ENCODE measurements at places on chromosomes 11 and 22.

DNA sequence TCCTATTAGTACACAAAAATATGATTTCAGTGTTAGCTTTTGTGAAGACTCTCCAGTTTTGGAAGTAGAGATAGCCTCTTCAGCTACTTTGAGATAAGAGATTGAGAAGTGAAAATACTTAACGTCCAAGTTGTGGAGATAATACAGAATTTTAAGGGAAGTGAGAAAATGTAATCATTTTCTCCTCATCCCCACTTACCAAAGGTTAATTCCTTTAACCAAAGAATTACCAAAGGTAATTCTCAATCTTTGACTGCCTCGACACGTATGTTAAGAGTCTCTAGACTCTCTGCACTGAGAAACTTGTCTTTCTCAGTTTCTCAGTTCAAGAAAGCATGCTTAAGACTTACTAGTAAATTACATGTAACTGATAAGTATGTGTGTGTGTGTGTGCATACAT is 15.3 kb downstream of the C11orf54 start:
- DNase-seq: no peak

DNA sequence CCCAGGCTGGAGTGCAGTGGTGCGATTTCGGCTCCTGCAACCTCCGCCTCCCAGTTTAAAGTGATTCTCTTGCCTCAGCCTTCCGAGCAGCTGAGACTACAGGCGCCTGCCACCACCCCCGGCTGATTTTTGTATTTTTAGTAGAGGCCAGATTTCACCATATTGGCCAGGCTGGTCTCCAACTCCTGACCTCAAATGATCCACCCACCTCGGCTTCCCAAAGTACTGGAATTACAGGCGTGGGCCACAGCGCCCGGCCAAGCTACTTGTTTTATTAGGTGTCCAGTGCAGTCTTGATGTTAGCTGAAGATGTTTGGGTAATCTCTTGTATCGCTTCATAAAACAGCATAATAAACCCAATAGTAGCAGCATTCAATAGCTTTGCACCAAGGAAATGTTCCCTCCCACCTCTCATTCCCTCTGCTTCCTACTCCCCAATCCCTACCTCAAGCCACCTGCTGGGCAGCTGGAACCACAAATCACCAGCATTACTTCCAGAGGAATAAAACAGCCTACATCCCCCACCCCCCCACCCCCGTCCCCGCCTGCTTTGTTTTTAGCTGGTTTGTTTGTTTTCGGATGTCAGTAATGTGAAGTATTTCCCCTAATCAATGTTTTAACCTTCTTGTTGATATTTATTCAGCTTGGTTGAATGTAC is 11.0 kb upstream of the GRIK4 start:
- no peak for DNase-seq

DNA sequence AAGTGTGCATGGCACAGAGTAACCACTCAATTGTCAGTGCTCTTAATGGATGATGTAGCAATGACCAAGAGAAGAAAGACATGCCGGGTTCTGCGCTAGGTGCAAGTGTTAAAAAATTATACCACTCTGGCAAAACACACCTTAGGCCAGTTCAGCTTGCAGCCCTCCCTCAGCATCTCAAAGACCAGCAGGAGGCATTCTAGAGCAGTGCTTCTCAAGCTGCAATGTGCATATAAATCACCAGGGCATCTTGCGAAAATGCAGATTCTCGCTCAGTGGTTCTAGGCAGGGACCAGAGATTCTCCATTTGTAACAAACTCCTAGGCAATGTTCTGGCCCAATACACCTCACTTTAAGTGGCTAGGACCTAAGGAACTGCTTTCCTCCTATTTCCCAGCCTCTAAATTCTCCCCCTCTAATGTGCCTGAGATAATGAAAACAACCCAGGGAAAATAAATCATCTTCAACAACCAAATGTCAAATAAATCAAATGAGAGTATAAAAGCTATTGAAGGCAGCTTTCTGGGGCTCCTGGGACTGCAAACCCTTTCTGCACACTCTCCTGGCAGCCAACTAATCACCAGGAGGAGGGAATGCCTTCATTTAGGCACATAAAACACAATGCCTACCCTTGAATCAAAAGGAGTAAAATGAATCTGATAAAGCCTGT is 337.2 kb upstream of the API5 start:
- DNase-seq: no peak

GRCh38 chr11:3132271-3132781 is 32.8 kb downstream of the OSBPL5 start:
- no peak for DNase-seq

DNA sequence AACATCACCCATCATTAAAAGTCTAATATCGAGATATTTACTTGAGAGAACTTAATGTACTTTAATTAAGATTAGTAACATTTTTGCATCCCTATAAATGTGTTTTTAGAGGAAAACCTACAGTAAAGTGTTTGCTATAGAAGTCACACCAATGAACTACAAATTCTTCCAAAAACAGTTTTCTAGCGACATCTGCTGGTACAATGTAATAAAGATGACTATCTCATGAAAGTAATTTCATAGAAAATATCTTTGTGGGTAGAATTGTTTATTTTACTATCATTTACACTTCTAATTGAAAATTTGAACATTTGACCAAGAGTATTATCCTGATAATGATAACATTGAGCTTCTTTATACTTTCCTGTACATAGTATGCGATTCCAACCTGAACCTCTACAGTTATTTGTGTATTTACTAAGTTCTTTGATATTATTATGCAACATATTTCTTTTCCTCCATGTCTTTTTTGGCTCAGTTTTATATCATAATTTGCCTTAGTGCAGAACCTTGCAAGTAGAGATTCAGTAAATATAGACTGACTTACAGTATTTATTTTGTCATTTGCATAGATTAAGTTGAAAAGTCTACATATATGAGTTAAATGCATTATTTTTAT is 252.7 kb downstream of the TMEM135 start:
- DNase-seq: peak; percentile 17

- no peak for DNase-seq
These were observed 12.0 kb downstream of the BRSK2 start for GRCh38 chr11:1401656-1402221.

DNA sequence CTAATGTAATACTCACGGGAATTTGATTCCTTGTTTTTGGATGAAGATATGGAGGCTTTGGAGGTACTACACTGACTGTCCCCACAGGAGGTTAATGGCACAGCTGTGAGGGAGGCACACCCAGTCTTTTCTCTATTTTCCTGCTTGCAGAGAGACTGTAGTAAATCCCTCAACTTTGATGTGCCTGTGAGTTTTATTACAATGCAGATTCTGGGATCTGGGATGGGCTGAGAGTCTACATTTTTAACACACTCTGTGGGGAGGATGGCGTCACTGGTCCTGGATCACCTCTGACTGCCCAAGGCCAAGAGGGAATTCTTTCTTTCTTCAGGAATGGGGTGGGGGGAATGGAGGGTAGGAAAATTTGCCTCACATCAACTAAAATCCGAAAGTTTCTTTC is 80.2 kb upstream of the NTM start:
- no peak for DNase-seq

- no peak for DNase-seq
These were observed 1.3 kb downstream of the CTSW start for GRCh38 chr11:65880844-65881421.

DNA sequence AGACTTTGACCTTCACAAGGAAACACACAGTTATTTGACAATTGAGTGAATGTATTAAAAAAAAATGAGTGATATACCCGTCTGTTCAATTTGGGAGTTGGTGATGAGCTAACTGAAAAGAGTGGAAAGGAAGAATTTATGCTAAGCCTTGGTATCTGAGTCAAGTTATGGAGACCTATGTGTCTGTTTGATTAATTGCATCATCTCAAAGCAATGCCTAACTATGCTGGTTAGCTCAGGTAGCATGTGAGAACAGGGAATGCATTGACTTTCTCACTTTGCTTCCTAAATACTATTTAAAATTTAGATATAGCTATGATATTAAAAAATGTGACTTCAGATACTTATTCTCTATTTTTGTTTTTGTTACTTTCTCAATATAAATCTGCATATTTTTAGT is 110.5 kb downstream of the DDX10 start:
- no peak for DNase-seq

DNA sequence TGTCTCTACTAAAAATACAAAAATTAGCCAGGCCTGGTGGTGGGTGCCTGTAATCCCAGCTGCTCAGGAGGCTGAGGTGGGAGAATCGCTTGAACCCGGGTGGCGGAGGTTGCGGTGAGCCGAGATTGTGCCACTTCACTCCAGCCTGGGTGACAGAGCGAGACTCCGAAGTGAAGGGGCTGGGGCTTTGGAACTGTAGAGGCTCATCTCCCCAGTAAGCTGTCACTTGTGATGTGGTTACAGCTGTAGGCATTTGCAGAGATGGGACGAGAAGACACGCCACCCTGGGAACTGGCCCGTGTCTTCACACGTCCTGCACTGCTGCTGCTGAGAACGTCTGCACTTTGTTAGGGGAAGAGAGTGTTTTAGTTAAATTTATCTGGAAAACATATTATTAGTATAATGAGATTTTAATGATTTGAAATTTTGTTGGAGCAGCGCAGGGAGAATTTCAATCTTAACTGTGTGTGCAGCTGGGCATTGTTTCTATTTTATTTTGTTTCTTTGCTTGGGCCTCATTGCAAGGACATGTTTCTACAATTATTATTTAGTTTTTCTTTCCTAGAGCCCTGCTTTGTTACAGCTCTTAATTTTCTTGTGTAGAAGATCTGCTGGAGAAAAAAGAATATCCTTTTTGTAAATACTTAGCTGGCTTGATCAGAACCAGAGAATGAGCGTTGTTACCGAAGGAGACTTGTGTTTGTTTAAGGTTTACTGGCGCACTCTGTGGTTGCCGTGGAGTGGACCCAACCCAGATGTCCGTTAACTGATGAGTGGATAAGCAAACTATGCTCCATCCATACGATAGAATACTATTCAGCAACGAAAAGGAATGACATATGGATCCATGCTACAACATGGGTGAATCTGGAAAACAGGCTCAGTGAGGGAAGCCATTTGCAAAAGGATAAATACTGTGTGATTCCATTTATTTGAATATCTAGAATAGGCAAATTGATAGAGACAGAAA is 18.4 kb downstream of the PARVB start:
- no peak for DNase-seq

- no peak for DNase-seq
These were observed 218.1 kb upstream of the SORL1-AS1 start for GRCh38 chr11:121670805-121671282.

Data from SHP77 (cell line).